GM23248 (cell line): ENCODE measurements at places on chromosomes 2 and 18. TPM values are rescaled to one million over a fixed set of nuclear protein-coding genes. Genes with fewer than 3 reads are reported as not detected.

The ALPI gene
- total RNA-seq: not detected in 2 replicates

The DSG4 gene
- total RNA-seq: not detected in 2 replicates

- no peak for DNase-seq
Observed at GRCh38 chr2:85529809-85530208, 9.2 kb upstream of the MAT2A start.

DNA sequence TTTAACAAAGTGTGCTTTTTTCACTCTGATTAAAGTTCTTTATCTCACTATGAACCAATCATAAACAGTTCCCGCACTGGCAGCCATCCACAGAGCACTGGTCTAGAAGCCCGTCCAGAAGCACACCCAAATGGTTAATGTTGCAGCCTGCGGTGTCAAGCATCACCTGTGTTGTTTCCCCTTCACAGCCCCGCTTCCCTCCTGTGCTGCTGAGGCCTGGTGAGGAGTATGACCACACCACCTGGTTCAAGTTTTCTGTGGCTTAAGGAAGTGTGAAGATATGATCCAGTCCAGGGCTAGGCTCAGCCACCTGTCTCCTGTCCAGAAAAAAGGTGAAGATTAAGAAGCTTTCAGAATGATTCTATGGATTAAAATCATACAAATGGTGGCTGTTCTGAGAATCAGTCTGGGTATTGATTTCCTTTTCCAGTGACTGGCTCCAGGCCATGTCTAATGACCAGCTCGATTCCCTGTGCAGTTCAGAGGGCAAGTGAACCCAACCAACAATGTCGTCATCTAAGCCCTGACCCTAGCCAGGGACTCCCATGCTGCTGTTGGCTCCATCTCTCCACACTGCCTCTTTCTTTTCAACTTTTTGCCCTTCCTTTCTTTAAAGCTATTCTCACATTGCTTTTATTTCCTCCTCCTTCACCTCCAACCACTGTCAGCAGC lies 17.7 kb downstream of the SRSF7 start:
- no peak for DNase-seq

DNA sequence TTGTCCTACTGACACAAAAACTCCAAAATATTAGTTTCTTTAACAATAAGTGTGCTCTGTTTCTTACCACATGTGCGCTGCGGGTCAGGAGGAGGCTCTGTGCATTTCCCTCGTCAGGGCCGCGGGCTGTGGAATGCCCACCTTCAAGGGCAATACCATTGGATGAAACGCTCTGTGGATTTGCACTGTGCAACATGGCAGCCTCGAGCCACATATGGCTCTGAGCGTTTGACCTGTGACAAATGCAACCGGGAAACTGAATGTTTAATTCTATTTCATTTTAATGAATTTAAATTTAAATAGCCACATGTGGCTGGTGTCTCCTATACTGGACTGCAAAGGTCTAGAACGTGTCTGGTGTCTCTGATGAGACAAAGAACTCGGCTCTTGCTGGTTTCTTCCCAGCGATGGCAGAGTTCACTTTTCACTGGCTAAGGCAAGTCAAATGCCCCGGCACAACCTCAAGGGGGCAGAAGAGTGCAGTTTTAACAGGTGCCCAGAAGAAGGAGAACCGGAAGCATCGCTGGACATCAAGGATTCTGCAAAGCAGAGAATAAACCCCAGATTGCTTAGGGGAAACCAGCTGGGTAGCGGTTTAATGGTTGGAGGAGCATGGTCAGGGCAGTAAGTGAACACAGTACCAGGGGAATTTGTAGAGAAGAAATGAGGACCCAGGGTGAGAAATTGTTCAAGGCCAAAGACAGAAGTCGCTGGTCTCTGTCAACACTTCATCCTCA lies 37.0 kb upstream of the TMEM18 start:
- peak; percentile 66 for DNase-seq

- no peak for DNase-seq
Observed at GRCh38 chr2:240319221-240319854, 116.1 kb upstream of the GPC1 start.

DNA sequence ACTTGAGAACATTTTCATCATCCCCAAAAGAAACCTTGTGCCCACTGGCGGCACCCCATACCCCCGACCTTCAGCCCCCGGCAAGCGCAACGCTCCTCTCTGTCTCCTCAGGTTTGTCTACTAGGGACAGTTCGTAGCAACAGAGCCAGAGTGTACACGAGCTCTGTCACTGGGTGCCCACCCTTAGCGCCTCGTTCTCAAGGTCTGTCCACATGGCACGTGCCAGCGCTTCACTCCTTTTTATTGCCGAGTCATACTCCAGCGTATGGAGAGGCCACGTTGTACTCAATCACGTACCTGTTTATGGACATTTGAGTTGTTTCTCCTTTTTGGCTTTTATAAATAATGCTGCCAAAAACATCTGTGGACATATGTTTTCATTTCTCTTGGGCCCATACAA lies 30.3 kb upstream of the GPC1 start:
- DNase-seq: no peak

GRCh38 chr2:109736177-109736827 lies 57.8 kb upstream of the RGPD5 start:
- DNase-seq: peak; percentile 80

DNA sequence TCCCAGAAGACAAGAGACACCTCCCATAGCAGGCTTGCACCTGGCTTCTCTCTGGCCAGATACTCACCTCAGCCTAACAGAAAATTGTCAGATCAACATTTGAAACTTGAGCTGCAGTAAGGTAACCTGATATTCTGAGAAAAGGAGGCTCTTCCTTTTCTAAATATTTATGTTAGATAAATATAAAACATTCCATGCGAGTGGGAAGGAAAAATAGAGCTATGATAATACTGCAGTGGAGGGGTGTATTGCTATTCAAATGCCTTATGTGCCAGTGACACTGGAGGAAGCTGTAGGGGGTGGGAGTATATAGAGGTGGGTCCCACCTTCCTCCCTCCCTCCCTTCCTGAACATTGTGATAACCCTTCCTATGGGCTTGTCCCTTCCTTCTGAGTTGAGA lies 515.5 kb upstream of the CHAC2 start:
- no peak for DNase-seq

DNA sequence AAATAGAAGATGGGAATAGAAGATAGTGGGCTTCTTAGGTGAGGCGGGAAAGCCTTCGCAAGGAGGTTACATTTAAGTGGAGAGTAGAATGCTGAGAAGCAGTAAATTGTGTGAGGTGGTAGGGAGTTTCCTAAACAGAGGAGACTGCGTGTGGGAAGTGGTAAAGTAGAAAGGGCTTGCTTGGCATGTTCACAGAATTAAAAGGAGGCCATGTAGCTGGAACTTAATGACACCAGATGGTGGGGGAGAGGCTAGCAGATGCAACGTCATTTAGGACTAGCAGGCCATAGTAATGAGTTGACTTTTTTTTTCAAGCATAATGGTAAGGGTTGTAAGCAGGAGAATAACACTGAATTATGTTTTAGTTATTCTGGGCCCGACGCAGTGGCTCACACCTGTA lies 13.0 kb upstream of the RTN4 start:
- DNase-seq: no peak

- DNase-seq: peak; percentile 55
Observed at GRCh38 chr18:31977270-31977872, 34.4 kb upstream of the TRAPPC8 start.
